ENCODE measurements at places on chromosomes 7 and 10.

- no peak for DNase-seq
Observed at GRCh38 chr7:148403466-148403993, 187.0 kb upstream of the C7orf33 start.

- DNase-seq, result no peak
Observed at GRCh38 chr10:78777466-78777865, 291.3 kb upstream of the ZMIZ1 start.

DNA sequence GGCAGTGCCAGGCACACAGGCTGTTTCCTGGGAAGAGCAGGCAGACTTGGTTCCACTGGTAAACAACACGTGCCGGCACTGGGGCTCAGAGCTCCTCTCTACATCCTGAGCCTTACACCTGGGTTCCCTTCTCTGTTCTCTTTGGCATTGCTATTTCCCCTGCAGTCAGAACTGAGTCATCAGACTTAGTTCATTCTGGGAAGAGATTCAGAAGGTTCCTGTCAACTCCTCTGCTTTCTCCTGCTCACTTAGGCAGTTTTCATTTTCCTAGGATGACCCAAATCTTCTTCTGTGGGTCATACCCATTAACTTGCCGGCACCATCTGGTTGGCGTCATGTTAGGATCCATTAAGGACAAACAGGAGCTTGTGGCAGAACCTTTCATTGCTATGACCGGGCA is 33.4 kb upstream of the LRRC18 start:
- no peak for DNase-seq

DNA sequence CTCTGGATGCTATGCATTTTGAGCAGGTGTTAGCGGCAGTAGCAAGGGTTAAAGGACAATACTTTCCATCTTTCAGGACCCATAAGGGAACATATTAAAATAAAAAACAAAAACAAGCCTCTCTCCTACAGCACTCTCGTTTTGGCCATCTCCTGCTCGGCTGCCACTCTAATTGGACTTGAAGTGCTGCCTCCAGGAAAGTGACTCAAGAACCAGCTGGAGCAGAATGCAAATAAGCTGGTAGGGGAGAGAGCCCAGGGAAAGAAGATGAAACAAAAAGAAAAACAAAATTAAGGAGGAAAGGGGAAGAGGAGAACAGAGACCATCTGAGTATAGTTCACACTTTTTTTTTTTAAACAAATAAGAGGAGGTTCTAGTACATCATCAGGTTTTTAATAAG is 65.6 kb downstream of the HBP1 start:
- DNase-seq, result no peak

DNA sequence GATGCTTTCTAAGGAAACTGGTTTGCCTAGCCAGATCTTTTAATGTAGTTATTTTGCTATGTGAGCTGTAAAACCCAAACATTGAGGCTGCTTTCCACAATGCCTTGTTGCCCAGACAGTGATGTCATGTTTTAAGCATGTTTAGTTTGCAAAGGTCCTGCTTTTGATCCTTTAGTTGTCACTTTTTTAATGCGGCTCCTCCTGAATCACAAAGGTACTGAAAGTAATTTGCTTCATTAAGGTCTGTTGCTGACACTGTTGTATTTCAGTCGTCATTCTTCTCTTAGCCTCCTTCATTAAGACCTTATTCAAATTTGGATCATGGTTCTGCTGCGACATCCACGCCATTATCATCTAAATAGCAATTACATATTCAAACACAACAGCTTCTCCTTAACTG is 10.6 kb downstream of the RPA3 start:
- DNase-seq, result no peak

GRCh38 chr7:93882468-93882867 is 8.1 kb downstream of the TFPI2 start:
- DNase-seq, result no peak

DNA sequence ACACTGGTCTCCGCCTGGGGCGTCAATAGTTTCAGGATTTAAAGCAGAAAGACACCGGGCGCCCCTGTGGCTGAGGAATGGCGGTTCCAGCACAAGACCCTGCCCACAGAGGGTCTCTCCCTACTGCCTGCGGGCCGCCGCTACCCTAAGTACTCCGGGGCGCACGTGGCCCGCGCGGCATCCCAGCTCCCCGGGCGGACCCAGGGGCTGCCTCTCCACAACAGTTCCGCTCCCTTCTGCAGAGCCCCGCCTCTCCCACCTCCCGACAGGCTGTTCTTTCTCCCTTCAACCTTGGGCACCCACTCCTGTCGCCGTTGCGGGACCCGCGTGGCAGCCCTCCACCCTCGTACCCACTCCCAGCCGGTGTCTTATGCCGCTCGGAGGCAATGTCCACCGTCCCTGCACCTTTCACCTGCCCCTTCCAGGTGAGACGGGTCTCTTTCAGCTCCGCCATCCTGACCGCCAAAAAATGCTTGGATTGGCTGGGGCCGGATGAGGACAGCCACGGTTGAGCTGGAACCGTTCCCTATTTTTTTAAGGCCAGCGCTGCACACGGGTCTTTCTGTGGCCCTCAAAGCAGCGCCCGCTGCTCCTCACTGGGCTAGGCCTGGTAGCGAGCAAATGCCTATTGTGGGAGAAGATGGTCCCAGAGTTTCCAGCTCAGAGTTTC is 1.6 kb upstream of the NKX2-3 start:
- DNase-seq, result no peak

DNA sequence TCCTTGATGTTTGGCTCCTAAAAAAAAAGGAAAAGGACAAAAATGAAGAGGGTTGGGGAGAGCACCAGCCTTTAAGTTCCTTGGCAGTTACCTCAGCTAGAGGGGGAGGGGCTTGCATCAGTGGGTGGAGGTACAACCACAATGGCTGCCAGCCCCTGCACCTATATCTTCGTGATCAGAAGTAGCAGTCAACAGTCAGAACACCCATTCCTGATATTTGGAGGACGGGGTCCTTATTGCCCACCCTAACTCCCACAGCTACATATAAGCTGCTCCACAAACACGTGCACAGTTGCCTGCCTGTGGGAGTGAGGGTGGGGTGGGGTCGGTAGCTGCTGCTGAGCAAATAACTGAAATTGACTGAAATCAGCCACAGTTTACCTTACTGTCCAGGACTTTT is 26.2 kb downstream of the C1GALT1 start:
- DNase-seq, result no peak

- DNase-seq, result no peak
Observed at GRCh38 chr7:15197042-15197977, 294.8 kb upstream of the DGKB start.

- DNase-seq, result no peak
Observed at GRCh38 chr7:149625947-149626392, 128.4 kb upstream of the ZNF746 start.

GRCh38 chr7:67006965-67007364 is 10.3 kb downstream of the TYW1 start:
- no peak for DNase-seq

DNA sequence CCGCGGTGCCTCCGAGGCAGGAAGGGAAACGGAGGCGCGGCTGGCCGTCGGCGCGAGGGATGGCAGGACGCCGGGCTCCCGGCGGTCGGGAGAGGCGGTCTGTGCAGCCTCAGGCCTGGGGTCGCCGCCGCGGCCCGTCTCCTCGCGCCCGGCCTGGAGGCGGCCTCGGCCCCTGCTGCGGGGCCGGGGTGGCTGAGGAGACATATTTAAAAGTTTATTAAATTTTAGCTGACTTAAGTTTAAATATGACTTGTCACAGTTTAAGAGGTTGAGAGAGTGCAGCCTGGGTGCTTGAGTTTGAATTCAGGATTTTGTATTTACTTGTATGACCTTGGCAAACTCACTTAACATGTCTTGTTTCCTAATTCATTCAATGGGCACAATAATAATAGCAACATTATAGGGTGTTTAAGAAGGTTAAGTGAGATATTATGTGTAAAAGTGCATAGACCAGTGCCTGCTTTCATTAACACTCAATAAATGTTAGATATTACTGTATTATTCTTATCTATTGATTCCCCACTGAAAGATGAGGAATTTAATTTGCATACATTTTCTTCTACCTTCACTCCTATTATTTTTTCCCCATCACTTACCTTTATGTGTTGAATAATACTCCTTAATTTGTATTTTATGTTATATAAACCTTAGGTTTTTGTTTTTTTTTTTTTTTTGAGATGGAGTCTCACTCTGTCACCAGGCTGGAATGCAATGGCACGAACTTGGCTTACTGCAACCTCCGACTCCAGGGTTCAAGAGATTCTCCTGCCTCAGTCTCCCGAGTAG is 718 bp downstream of the DYNC2I1 start:
- DNase-seq, result no peak

GRCh38 chr10:112332509-112333228 is 41.2 kb upstream of the ACSL5 start:
- DNase-seq, result no peak

DNA sequence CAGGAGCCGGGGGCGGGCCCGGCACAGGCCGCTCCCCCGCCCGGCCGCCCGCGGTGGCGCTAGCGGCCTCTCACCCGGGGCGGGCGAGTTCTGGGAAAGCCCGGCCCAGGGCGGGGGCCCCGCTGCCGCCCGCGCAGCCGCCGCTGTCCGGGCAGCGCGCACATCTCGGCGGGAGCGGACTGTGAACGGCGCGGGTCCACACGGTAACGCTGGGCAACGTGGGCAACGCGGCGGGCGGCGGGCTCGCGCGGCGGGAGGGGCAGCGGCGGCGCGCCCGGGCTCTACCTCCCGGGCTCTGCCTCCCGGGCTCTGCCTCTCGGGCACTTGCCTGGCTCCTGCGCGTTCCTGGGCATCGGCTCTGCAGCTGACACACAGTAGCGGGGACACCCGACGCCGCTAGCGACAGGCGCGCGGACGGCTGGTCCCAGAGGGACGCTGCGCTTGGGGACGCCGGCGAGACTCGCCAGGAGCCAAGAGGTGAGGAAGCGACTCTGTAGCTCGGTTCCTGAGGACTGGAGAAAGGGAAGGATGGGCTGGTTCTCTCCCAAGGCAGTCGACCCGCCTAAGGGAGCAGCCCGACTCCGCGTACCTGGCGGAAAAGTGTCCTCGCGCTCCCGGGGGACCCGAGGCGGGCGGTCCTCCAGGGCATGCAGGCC is at the start of gene PLCE1:
PLCE1 (plus strand) TSS at position 150 of the 656 bp plus-strand sequence. CDS start 37,116 bp downstream, outside the sequence.
- DNase-seq, result no peak

- DNase-seq, result no peak
Observed at GRCh38 chr10:31697271-31698180, 231.1 kb downstream of the ARHGAP12 start.

DNA sequence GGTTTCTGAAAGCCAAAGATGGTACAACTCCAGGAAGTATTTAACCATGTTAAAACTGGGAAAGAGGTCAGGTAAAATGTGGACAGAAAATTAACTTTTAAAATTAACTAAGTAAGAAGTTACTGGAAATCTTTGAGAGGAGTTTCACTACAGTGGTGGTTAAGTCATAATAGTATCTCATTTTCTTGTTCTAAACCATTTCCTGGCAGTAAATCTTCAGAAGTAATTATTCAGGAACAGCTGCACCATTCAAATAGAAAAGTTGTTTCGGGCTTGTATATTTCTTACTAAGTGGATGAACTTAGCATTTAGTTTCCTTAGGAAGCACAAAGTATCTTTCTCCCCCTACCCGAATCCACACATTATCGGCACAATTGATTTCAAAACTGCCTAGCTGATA is 27.1 kb downstream of the COPG2 start:
- no peak for DNase-seq

DNA sequence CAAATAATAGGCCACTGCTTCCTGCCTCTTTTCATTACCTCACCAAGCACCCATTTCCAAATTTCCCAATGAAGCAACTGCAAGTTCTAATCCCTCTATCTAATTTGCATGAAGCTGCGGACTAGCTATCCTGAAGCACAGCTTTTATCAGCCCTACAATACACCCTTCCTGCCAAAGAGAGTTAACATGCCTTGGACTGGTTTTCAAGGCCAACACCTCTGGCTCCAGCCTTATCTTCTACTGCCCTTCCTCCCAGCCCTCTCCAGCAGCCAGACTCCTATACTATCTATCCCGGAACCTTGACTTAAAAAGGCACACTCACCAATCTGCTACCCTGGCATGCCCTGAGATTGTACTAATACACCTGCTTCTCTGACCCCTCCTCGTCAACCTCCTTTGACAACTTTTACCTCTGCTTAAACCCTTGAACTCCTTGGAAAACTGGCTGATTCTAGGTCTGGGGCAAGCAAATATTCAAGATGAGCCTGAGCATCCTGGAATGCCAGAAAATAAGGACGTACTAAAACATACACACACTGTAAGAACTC is 73.4 kb downstream of the SGMS1 start:
- DNase-seq, result no peak

GRCh38 chr10:68423522-68423921 is 16.4 kb upstream of the RUFY2 start:
- peak; percentile 1 for DNase-seq

- DNase-seq, result no peak
Observed at GRCh38 chr7:73718438-73718881, 1.0 kb downstream of the STX1A start.

GRCh38 chr7:74505471-74506324 is 52.0 kb downstream of the GTF2IRD1 start:
- no peak for DNase-seq

DNA sequence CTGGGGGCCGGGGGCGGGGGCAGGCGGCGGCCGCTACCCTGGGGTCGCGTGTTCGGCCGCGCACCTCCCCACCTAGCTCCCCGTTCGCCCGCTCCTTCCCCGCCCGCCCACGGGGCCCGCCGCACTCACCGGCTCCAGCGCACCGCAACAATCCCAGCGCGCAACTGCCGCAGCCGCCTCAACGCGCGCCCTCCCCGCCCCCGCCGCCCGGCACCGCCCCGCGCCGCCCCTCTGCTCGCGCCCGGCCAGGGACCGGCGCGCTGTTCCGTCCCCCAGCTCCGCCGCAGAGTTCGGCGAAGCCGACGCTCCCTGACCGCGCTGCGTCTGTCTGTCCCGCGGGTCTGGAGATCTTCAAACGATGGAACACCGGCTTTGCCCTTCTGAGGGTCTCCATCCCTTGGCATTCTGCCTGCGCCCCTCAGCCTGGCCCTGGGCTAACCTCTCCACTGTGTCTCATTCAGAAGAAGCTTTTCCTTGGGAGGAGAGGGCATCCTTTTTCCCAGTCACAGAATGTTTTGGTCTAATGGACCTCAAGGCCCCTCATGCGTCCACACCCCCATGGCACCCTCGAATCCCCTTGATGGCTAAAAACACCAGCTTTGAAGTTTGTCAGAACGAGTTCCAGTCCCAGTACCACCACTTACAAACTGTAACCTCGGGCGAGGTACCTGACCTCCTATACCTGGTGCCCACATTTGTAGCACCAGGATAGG is at the start of gene NT5C2:
NT5C2 (minus strand) TSS at position 166 of the 713 bp plus-strand sequence. CDS start 18,314 bp downstream, outside the sequence.
- peak; percentile 83 for DNase-seq

- DNase-seq, result no peak
Observed at GRCh38 chr7:48094861-48095293, 5.8 kb downstream of the UPP1 start.

DNA sequence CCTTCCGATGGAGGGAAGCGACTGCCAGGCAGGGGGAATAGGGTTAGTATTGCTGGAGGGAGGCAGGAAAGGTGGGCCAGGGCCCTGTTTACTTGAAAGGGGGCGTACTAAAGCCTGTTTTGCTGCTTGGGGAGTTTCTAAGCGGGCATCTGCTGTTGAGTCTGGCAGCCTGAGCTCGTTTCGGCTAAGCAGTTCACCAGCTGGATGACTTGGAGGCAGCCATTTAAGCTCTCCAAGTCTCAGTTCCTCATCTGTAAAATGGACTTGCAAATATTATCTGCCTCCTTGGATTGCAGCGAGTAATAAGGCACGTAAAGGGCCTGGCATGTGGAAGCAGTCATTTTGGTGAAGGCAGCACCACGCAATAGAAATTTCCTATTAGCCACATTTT is 44.0 kb downstream of the LDB3 start:
- DNase-seq, result no peak

GRCh38 chr10:48835781-48836180 is 103.9 kb downstream of the LRRC18 start:
- DNase-seq, result no peak

Data from stimulated activated CD4-positive, alpha-beta T cell treated with anti-CD3 and anti-CD28 coated beads, Interleukin-12 subunit alpha, Interleukin-12 subunit beta, amount 100 ng/mL, for 4 hours (primary cell).